ENCODE measurements at places on chromosomes 16 and 17.

GRCh38 chr16:17313793-17314547, 156.8 kb downstream of the XYLT1 start:
- DNase-seq, result no peak

DNA sequence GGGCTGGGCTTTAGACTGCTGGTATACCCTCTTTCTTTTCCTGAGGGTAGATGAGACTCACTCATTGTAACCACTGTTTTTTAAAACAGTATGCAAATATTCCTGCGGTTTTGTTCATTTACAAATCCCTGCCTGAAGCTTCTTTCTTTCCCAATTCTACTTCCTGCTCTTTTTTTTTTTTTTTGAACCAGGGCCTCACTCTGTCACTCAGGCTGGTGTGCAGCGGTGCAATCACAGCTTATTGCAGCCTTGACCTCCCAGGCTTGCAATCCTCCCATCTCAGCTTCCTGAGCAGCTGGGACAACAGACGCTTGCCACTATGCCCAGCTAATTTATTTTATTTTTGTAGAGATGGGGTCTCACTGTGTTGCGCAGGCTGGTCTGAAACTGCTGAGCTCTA, 8.0 kb upstream of the SULT1A1 start:
- DNase-seq, result peak; percentile 62

GRCh38 chr16:6496996-6497395, 835.6 kb upstream of the RBFOX1 start:
- DNase-seq, result no peak

DNA sequence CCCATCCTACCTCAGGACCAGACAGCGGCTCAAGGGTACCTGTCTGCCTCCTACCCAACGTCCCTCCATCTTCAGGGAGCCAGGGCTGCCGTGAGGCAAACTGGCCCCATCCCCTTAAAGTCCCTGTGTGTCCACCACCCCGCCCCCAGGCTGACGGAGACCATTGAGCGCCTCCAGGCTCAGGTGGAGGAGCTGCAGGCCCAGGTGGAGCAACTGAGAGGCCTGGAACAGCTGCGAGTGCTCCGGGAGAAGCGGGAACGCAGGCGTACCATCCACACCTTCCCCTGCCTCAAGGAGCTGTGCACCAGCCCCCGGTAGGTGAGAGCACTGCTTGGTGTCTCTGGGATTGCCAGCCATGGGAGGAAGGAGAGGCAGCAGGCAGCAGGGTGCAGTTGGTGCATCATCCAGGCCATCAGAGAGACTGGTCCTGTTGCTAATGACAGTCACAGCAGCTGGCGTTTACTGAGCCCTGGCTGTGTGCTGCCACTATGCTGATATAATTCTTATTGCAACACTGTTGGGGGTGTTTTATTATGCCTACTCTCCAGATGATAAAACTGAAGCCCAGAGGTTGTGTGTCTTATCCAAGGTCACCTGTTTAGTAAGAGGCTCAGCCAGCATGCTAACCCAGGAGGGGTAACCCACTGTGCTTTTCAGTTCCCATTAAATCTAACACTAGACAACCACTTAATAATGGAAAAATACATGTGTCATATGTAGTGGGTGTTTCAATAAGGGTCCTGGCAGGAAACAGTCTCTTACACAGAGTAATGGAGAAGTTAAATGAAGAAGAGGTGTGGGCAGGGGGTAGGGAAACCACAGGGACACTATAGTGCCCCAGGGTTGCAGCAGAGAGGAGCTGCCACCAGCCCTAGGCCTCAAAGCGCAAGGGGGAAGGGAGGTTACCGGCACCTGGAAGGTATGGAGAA, 10.3 kb upstream of the MRPL58 start:
- no peak for DNase-seq

DNA sequence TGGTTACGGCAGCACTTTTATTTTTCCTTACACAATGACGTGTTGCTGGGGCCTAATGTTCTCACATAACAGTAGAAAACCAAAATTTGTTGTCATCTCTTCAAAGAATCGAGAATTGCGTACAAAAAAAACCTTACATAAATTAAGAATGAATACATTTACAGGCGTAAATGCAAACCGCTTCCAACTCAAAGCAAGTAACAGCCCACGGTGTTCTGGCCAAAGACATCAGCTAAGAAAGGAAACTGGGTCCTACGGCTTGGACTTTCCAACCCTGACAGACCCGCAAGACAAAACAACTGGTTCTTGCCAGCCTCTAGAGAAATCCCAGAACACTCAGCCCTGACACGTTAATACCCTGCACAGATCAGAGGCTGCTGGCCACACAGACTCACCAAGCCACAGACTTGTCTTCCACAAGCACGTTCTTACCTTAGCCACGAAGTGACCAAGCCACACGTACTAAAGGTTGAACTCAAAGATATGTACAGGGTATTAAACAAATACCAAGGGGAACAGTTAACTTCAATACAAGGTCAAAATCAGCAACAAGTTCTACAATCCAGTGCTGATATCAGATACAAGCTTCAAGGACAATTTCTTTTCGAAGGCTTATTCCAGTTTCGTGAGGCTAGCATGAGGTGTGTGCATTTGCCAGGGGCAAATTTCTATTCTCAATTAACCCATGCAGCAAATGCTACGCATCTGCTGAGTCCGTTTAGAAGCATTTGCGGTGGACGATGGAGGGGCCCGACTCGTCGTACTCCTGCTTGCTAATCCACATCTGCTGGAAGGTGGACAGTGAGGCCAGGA, 2.4 kb downstream of the ACTG1 start:
- DNase-seq, result no peak

DNA sequence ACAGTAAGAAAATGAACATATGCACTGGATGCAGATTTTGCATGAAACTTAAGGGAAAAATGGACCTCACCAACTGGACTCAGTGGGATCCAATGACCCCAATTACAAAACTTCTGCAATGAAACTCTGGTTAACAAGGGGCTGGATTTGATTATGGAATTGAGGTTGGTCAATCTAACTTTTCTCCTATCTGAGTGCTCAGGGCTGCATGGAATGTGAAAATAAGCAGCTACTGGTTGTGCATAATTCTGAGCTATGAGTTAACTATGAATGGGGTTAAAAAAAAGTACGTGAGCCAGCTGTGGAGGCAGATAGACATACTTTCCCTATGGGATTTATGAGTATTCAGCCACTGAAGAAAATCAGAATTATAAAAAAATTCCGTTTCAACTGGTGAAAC, 9.2 kb downstream of the FAM20A start:
- no peak for DNase-seq

GRCh38 chr17:80989586-80989913, 2.1 kb upstream of the CHMP6 start:
- DNase-seq, result no peak

DNA sequence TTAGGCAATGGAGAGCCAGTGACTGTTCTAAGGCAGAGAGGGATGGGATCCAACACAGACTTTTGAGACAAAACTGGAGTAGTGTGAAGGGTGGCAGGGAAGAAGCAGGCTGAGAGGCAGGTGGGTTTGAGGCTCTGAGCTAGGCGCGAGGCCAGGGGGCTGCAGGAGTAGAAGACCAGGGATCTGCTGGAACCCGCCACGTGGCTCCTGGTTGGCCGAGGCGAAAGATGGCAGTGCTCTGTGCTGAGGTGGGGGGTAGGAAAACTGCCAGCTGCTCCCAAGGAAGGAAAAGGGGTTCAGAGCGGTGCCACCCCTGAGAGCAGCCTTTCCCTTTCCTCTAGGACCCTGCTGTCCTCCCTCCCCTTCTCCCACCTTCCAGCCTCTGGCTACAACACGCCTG, 5.6 kb downstream of the CD300LG start:
- DNase-seq, result no peak

GRCh38 chr17:41695134-41695661, 6.5 kb downstream of the EIF1 start:
- peak; percentile 20 for DNase-seq

- no peak for DNase-seq
Observed at GRCh38 chr16:87138316-87138715, 178.9 kb downstream of the C16orf95 start.

DNA sequence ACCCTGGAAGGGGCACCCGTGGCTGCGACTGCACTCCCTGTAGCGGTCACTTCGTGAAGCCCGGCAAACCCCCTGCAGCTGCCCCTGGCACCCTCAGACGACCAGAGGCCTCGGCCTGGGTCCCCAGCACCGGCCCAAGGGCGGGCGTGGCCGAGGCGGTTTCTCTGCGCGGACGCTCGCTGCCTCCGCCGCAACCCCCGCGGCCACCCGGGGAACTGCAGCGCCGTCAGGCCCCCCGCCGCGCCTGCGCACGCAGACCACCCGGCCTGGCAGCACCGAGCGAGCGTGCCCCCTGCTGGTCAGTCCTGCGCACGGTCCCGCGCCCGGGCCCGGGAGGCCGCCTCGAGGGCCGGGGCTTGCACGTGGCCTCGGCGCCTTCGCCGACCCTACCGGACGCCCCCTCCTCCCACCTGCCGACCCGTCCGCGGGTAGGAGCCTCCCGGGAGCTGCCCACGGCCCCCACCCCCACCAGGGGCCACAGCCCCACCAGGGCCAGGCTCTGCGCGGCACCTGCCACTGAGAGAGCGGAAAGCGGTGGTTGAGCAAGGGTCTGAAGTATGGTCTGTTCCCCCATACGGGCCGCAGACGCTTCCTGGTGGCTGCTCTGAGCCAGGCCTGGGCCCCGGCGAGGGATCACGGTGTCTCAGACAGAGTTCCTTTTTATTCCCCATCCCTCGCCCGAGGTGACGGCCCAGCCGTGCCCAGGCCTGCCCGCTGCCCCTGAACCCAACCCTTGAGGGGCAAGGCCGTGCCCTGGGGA, 11.5 kb upstream of the HS3ST6 start:
- DNase-seq, result peak; percentile 77

DNA sequence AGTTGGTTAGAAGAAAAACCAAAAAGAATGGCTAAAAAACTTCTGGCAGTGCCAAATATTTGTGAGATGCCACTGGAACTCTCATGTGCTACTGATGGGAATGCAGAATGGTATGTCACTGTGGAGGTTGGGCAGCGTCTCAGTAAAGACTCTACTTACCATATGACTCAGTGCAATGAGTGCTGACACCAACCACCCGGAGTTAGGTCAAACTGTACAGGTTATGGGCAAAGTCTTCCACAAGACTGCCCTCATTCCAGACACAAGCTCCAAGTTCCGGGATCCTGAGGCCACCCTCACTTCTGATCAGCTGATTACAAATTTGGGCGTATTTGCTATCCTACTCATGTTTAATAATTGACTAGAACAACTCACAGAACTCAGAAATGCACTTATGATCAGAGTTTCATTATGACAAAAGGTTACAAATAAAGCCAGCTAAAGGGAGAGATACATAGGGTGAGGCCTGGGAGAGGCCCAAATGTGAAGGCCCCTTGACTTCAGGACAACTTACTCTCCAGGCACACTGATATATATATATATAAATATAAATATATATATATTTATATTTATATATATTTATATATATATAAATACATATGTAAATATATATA, 114.9 kb downstream of the TRIM37 start:
- DNase-seq, result peak; percentile 32

- DNase-seq, result no peak
Observed at GRCh38 chr17:9755083-9755482, 36.3 kb downstream of the DHRS7C start.

GRCh38 chr16:7398536-7398935, 65.9 kb downstream of the RBFOX1 start:
- no peak for DNase-seq

DNA sequence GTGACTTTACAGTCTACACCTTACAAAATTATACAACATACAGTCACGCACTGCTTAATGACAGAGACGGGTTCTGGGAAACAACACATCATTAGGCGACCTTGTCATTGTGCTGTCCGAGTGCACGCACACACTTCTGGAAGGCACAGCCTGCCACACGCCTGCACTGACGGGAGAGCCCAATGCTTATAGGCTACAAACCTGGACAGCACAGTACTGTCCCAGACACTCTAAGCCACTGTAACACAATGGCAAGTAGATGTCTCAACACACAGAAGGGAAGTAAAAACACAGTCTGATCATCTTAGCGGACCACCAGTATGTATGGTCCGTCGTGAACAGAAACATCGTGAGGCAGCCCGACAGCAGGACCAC, 29.8 kb downstream of the KLHDC4 start:
- no peak for DNase-seq

GRCh38 chr16:85373741-85374570, 239.2 kb upstream of the GSE1 start:
- no peak for DNase-seq

GRCh38 chr17:29483503-29483902, 83.3 kb downstream of the ABHD15 start:
- DNase-seq, result no peak

DNA sequence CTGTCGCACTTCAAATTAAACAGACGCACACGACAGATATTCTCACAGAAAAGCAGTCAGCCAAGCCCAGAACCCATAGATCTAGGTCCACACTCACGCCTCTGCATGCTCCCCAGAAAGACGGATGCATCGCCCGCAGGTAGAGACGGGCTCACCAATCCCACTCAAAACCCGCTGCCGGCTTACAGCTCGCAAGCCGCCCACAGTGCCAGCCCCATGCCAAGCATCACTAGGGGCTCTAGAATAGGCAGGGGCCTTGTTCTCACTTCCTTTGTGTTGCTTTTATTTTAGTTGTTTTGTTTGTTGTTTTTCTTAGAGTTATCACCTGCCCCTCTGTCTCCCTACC, 336 bp upstream of the BMERB1 start:
- DNase-seq, result no peak

GRCh38 chr16:1538804-1539520, 5.5 kb downstream of the TMEM204 start:
- no peak for DNase-seq

DNA sequence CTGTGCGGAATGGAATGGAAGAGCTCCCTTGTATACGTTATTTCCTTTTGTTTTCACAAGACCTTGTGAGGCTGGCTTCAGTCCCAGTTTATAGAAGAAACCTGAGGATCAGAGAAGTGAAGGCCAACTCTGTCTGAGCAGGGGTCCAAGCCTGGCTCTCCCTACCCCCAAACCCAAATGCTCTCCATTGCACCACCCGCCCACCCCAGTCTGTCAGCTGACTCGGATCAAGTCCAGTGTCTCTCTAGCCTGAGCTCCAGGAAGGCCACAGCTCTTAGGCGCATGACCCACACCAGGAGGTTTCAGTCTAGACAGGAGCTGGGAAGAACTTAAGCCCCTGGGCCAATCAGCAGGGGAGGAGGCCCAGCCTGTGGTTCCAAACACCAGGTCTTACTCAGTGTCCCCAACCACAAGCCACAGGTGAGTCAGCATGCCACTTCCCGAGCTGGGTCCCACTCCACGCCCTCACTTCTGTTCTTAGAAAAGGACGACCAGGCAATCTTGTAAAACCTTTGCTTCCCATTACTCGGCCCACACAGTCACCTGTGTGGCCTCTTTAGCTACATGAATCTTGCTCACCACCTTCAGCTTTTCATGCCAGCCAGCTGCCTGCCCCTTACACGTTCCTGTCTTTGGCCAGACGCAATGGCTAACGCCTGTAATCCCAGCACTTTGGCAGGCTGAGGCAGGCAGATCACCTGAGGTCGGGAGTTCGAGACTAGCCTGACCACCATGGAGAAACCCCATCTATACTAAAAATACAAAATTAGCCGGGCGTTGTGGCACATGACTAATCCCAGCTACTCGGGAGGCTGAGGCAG, 27.8 kb downstream of the TK2 start:
- DNase-seq, result peak; percentile 81

All from epithelial cell of esophagus (primary cell).